NCI-H774 (cell line): ENCODE measurements at places on chromosomes 6 and 20.

- DNase-seq: no peak
Observed at GRCh38 chr6:73528897-73529296, 8.1 kb upstream of the EEF1A1 start.

DNA sequence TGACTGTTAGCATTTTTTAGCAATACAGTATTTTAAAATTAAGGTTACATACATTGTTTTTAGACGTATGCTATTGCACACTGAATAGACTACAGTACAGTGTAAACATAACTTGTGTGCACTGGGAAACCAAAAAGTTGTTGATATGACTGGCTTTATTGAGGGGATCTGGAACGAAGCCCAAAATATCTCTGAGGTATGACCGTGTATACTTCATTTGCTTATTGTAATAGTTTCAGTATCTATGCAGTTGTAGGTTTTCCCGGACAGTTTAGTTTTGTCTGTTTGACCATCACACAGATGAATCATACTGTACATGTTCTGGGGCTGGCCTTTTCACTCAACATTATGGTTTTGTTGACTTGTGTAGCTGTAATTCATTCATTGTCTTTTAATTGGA, 6.9 kb upstream of the ZBTB12 start:
- peak; percentile 9 for DNase-seq

DNA sequence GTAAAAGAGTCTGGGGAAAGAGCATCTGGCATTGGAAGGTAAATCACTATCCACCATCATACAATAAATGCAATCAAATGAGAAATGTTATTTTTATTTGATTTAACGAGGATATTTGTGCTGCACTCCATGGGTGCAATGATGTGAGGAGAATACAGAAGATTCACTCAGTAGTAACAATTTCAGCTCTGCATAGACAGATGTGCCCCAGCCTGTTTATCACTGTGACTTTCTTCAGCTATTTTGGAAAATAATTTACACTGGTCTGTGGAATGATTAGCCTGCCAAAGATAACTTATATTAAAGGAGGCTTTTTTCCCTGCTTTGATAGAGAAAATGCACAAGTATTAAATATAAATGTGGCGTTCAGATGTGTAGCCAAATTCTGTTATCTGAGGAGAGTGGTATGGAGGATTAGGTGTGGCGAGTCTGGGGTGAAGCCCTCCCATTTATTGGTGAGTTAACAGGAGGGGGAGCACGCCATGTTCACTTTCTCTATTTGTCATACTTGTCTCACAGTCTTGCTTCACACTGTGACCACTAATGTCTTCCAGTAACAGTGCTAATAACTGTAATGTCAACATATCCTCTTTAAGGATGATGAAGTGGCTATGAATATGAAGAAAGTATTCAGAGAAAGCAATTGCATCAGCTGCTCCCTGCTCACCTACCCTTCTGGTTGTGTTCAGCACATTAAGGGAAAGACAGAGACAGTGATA, 645.6 kb downstream of the MMUT start:
- no peak for DNase-seq

GRCh38 chr20:10329387-10330005, 104.5 kb downstream of the MKKS start:
- DNase-seq: no peak

GRCh38 chr6:148827416-148828045, 80.7 kb downstream of the UST start:
- no peak for DNase-seq

- DNase-seq: no peak
Observed at GRCh38 chr6:4670824-4671409, 105.3 kb upstream of the CDYL start.
